ENCODE measurements at places on chromosomes 3 and 15.

DNA sequence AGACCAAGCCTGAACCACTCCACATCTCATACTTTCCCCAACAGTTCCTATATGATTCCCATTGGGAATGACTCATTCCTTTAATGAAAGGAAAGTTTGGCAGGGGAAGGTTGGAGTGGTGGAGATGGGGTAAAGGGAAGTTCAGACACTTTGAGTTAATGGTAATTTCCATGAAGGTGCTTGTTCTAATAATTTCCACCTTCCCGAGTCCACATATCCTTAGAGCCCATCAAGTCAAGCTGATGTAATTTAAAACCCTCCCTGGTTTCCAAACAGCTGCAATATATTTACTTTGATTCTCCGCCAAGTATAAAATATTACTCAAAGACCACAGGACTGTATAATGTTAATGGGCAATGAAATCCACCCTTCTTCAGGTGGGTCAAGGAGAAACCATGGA, 95.0 kb upstream of the GALNT15 start:
- DNase-seq, result no peak

GRCh38 chr3:129132097-129132866, 10.7 kb upstream of the RAB43 start:
- DNase-seq, result no peak

DNA sequence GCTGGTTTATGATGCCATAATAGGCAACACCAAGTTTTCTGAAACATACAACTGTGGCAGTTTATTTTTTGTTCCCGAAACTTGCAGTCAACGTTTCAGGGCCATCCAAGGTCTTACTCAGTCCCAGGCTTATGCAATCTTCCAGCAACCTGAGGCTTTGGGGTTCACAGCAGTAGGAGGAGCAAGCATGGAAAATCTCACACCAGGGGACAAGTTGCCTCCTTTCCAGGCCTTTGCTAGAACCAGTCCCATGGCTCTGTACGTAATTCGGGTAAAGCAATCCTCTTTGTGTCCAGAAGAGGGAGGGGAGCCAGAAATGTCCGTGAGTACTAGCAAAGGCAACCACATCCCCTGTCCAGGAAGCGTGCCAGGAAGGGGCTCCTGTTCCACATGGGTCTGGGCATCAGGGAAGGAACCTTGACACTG, 4.7 kb upstream of the FAM240A start:
- DNase-seq, result no peak

GRCh38 chr15:56971571-56971970, 53.1 kb downstream of the TCF12 start:
- no peak for DNase-seq

DNA sequence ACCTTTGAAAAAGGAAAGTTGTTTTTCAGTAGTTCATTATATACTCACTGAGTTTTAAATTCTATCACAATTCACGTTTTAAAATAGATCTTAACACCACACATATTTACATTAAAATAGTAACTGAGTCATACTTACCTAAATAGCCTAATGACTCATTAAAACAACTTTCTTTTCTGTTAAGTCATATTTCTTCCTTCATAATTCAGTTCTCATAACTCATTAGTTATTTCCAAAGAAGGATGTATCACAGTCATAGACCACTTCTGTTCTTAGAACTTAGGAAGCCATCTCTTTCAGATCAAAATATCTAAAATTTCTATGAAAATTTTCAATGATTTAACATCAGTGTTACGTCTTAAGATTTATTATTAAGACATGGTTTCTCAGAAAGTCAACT, 885.9 kb downstream of the FHIT start:
- DNase-seq, result no peak

- no peak for DNase-seq
Measured at GRCh38 chr3:154542837-154543236, 112.8 kb upstream of the GPR149 start.

DNA sequence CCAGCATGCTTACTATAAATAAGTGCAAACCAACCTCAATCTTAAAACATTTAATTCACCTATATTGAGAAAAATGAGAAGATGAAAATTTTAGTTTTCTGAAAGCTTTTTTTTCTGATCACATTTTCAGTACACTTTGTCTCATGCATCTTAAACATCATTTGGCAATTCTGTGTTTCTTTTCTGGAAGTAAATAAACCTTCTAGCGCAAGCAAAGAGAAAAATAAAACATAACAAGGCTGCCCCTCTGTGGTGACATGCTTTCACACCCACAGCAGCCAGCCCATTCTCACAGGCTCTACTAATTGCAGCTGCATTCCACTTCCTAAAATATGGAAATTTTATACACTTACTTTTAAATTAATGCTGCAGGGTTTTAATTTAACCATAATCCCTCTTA, 90.1 kb downstream of the NEK10 start:
- DNase-seq, result no peak

DNA sequence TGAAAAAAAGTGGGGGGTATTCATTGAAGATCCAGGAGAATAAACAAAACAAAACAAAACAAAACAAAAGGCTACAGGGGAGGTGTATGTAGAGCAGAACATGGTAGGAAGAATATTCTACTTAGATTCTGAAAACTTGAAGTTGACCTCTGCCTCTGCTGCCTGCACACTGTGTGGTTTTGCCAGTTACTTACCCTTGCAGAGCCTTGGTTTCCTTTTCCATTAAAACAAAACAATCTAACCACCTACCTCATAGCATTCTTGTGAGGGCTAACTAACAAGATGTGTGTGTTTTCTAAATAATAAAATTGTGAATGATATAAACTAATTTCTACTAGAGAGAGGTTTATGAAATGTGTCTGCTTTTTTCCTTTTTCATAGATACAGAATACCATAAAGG, 423.1 kb downstream of the TIGIT start:
- no peak for DNase-seq
